Stimulated activated CD8-positive, alpha-beta memory T cell treated with anti-CD3 and anti-CD28 coated beads, Interleukin-2, amount 100 ng/mL, for 48 hours (primary cell): ENCODE measurements at places on chromosomes 12 and 14.

DNA sequence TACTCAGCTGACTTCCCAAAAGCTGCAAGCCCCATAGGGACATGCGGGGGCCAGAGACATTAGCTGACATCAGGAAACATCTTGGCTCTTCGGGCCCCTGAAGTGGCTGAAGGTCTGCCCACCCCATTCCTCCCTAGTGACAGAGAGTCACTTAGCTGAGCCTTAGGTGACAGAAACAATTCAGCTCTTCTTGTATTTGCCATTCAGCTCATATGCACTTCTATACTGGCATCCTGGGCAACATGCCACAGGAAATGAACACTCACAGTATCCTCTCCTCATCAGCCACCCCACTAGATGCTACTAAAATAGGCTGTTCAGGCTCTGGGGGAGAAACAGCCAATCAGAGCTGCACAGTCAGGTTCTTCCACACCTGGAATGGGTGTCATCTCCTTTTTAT, 3.4 kb downstream of the DCTN2 start:
- DNase-seq = no peak

DNA sequence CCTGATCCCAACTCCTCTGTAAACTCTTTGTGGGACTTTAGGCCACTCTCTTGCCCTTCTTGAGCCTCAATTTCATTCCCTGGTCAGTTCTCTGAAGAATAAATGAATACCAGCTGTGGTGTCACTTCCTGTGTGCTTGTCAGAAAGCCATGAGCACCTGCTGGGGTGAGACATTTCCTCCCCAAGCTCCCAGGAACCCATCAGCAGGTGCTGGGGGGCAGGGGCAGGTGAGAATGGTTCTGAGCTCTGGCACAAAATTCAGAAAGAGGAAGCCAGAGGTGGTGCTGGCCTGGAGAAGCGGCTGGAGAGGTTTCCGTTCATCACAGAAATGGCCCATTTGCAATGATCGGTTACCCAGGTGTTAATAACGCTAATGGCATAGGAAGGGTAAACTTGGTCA, 14.9 kb downstream of the LHX5 start:
- no peak for DNase-seq

DNA sequence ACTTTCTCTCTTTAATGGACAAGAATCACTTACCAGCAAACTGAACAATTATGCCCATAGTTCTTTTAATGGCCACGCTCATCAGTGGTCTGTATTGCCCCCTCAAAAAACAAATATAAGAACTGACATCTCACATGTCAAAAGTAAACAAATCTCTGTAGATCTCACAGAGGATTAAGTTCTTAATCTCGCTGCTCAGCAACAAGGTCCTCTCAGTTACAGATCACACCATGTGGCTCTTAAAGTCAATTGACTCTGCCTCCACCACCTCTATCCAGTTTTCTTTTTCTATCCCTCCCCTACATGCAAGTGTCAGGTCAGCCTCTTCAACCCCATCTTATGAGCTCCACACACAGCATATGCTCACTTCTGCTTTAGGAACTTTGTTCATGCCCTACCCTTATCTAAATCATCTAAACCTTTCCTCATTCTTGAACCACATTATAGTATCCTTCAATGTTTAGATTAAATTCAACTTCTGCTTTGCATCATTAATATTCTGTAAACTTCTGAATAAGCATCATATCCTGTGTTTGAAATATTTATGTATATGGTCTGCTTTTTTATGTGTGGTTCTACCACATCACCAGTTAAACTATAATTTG, 7.2 kb downstream of the ADAM20 start:
- no peak for DNase-seq

DNA sequence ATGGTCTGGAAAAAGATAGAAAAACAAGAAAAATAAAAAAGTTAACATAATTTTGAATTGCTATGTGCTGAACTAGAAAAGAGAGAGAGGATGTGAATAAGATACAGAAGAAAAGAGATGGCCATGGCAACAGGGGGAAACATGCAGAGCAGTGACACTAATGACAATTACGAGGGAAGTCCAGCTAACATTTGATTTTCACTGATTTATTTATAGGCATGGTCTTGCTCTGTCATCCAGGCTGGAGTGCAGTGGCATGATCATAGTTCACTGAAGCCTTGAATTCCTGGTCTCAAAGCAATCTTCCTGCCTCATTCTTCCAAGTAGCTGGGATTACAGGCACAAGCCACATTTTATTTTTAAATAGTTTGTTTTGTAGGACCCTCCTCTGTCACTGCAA, 1.8 kb downstream of the OR6C74 start:
- no peak for DNase-seq

DNA sequence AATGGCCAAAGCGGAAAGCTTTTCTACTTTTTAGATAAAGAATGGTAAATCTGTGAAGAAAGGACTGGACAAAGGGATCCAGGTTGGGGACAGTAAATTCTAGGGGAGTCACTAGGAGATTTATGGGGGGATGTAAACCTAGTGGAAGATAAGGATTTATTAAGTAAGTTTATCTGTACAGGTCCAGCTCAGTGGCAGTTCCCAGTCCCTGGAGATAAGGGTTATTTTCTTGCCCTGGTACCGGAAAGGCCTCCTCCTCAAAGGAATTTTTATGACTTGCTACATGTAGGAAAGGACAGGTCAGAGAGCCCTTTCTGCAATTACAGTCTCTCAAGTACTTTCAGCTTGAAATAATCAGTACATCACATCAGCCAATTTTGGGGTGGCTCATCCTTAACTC, 72.6 kb upstream of the BICD1 start:
- no peak for DNase-seq

- no peak for DNase-seq
These were observed 9.1 kb upstream of the GLT1D1 start for GRCh38 chr12:128844031-128844635.

GRCh38 chr12:64187370-64187769, 34.7 kb downstream of the KICS2 start:
- DNase-seq = no peak

GRCh38 chr12:112944024-112944690, 5.9 kb downstream of the OAS3 start:
- DNase-seq = no peak
